ENCODE measurements at places on chromosomes 4 and X.

GRCh38 chr4:48667148-48667547, 112.9 kb downstream of the FRYL start:
- no peak for DNase-seq

DNA sequence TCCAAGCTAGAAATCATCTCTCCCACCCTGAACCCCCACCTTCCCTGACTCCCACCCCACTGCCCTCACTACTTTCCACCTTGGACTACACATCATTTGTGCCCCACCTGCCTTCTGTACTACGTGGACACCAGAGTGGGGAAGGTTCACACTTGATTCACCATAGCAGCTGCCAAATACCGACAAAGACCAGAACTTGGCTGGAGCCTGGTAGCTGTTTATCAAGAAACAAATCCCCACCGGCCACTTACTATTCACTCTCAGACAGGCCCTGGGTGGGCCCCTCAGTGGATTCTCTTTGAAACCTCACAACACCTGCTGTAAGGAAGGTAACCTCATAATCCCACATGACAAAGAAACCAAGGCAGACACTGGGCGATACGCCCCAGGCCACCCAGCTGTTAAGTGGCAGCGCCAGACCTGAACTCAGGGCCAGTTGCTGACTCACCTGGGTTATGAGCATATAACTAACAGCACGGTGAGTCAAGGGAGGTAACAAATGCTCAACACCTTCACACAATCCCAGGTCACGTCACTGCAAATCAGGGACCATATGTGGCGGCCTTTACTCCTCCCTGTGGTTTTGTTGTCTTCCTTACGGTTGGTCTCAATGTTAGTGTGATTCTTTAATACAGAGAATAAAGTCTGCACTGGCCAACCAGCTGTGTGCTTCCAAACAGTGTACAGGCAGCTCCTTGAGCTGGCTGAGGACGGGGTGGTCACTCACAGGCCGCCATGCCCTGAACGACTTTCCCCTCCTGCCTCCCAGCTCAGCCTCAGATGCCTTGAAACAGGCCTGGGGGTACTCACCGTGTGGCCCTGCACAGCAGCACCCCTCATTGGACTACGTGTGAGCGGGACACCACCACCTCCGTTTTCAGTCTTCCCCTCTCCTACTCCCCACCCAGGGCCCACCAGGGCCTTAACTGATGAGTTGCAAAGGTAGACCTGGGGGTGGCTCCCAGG, 7.5 kb downstream of the WDR1 start:
- DNase-seq = no peak

GRCh38 chr4:34767407-34767806, 1476.9 kb downstream of the ARAP2 start:
- no peak for DNase-seq

- no peak for DNase-seq
Observed at GRCh38 chr4:186882293-186882692, 158.6 kb upstream of the FAT1 start.

- DNase-seq = no peak
Observed at GRCh38 chr4:140901736-140902336, 145.7 kb upstream of the TBC1D9 start.

DNA sequence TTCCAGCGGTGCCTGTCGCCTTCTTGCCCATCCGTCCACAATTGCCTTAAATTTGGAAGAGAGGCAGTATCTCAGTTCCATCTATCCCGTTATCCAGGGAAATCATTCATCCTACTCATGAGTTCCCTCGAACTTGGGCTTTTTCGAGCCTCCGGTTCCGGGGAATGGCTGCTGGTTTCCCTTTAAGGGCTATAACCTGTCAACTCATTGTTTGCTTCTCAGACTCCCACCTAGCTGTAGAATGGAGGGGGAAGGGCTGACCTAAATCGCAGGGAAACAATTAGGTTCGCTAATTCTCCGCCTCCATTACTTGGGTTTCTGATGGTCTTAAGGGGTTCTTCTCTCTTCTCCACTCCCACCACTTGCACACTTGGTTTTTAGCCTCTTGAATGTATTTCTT, 1.2 kb downstream of the UCHL1 start:
- no peak for DNase-seq

- no peak for DNase-seq
Observed at GRCh38 chr4:12411072-12411471, 982.4 kb upstream of the HS3ST1 start.

Data from stimulated activated CD4-positive, alpha-beta T cell treated with anti-CD3 and anti-CD28 coated beads, Interleukin-15, amount 100 ng/mL, for 1 hour (primary cell).